ENCODE measurements at places on chromosomes 12 and 14. TPM values are rescaled to one million over a fixed set of nuclear protein-coding genes. Genes with fewer than 3 reads are reported as not detected.
A peak's percentile ranks its signal among the peaks of the same experiment; 100 is the strongest.

DNA sequence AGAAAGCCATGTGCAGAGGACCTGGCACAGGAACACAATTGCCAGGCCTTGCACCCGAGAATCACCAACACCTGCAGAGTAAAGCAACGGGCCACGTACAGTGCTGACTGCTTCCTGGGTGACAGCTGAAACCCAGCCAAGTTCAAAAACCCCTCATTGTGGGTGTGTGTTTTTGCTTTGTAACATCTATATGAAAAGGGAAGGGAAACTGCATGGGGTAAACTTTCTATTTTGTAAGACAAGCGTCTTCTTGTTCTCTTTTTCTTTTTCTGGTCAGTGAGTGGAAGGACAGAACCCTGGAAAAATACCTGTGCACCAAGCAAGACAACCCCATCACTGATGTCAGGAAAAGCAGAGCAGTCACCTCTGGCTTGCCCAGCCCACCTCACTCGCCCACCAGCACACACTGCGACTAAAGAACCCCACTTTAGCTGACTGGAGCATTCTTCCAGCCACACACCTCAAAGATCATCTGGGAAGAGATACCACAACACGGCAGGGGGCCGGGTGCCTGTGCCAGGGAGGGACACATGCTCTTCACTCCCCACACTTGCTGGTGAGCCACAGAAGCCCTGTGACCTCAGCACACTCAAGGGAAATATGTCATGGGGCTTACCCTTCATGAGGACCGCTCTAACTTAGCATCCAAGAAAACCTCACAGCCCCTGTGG, 172.3 kb downstream of the NDUFA12 start:
- no peak for DNase-seq

DNA sequence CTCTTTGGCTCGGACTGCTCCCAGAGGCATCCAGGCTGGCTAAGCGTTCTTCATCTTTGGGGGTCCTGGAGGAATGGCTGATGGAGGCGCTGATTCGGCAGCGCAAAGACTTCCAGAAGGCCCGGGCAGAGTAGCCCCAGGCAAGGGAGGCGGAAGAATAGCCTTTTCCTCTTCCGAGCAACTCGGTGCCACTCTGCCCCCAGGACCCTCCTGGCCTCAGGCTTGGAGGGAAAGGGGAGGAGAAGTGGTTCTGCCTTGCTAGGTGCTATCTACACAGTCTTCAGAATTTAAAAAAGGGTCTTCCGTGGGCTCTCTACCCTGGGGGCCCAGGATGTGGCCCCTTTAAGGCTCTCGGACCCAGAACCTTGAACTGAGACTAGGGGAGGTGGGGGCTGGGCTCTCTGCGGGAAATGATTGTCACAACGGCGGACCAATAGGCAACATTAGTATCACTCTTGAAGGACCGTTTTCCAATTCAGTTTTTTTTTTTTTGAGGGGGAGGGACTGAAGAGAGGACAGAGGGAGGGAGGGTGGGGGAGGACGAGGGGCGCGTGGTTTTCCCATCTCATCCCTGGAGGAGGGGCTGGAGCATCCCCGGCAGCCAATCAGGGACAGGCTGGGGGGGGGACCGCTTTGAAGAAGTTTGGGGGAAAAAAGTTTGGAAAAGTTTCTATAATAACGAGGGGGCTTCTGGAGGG, at the start of gene NFATC4:
NFATC4 (plus strand) TSS at position 671 of the 698 bp plus-strand sequence. CDS start 157 bp downstream, outside the sequence.
- peak; percentile 85 for DNase-seq

The RND1 gene
- total RNA-seq: 0.53 TPM

- DNase-seq: peak; percentile 45
Observed at GRCh38 chr12:57175428-57176138, 28.2 kb upstream of the LRP1-AS start.

The NAB2 gene
- 25.6 TPM for total RNA-seq

- no peak for DNase-seq
Observed at GRCh38 chr12:38890102-38890855, 15.1 kb downstream of the CPNE8 start.

The POLE gene
- total RNA-seq: 49.7 TPM

DNA sequence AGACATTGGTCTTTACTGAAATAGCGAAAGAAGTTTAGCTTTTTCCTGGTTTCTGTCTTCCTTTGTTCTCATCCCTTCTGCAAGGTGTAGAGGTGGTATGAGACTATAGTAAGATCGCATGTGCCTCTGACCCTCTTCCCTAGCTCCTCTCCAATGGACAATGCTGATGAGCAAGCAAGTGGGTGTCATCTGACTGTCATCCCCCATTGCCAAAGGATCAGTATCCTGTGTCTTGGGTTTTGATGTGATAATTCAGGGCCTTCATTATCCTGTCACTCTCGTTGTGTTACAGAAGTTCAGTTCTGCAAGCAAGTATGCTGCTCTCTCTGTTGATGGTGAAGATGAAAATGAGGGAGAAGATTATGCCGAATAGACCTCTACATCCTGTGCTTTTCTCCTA, 10.0 kb upstream of the TNS2 start:
- DNase-seq: no peak

The FAM181A gene
- total RNA-seq: not detected

DNA sequence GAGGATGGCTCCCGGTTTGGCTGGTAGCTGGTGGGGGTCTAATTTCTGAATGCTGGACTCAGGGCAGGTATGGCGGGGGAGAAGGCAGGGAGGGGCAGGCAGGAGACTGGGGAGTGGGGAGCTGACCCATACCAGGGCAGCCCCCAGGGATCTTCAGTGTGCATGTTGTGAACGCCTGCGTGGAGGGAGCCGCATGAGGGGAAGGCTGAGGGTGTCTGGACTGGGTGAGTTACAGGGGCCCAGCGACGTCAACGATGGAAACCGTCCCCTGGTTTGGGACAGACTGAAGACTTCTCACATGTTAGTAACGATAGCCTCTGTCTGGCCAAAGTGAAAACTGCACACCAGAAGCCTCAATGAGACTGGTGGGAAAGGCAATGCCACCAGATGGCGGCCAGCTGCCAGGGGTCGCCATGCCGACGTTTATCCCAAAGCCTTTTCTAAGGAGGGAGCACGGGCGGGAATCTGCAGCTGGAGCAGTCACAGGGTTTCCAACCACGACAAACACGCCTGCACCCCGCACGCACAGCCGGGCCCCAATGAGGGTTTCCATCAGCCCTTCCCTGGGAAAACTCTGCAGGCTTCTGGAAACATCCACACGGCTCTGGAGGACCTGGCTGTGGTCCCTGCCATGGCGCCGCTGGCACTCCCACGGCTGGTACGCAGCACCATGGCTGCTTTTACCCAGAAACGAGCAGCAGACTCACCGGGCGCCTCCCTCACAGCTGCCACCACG, 14.0 kb downstream of the PGAM5 start:
- DNase-seq: no peak

DNA sequence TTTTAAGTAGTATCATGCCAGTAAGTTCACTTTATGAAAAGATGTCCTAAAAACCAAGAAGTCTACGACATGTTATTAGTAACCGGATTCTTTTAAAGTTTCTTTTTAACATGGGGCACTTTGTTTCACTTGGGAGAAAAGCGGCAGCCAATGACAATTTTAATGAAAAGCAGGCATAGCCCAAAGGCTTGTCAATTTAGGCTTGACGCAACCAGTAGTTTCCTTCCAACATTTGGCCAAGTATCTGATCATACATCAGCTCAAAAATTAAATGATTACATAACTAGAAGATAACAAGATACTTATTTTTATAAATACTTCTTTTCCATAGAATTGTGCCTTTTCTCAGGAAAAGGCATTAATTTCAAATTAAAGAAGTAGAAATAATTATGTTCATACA, 112.8 kb downstream of the TXNDC16 start:
- no peak for DNase-seq

GRCh38 chr14:61838661-61839245, 76.5 kb downstream of the SNAPC1 start:
- DNase-seq: no peak

DNA sequence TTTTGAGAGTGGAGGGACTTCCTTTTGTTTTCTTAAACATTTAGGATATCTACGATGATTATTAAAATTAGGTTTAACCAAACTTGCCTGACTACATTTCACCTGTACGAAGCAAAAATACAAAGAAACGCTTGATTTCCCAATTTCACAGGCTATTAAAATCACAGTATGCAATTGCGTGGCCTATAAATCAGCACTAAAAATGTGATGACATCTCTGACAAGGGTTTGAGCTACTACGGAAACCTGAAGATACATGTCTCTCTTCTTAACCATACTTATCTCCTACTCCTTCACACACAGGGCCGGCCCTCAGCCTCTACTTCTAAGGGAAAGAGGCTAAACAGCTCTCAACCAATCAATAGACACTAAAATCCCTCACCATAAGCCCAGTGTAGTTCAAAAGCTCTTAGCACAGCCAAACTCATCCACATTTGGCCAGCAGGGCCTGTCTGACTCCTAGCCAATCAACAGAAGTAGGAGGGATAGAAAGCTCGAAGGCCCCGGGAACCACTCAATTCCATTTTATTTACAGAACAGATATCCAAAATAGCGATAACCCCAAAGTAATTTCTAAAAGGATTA, 137.3 kb downstream of the FOXN3 start:
- DNase-seq: no peak

The GALNT4 gene
- total RNA-seq: 17.7 TPM

The RNASE11 gene
- not detected for total RNA-seq

The FNTB gene
- total RNA-seq: 13.0 TPM

- no peak for DNase-seq
Observed at GRCh38 chr12:59118356-59118755, 198.1 kb upstream of the LRIG3 start.

DNA sequence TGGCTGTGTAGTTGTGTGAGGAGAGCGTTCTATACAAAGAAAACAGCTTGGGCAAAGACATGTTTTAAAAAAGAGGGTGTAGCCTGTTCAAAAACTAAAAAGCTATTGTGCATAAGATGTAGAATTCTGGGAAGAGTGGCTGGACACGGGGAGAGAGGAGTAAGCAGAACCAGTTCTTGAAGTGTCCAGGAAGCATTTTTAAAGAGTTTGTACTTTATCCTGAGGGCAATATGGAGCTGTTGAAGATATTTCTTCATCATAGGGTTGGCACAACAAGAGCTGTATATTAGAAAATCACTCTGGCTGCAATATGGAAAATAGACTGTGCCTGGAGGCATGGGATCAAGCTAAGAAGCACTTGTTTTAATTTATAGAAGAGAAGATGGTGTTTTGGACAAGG, 458.9 kb upstream of the LMO3 start:
- no peak for DNase-seq

The TEX52 gene
- not detected for total RNA-seq

The SELPLG gene
- 3.6 TPM for total RNA-seq

GRCh38 chr14:89131004-89131750, 285.9 kb downstream of the FOXN3 start:
- no peak for DNase-seq

DNA sequence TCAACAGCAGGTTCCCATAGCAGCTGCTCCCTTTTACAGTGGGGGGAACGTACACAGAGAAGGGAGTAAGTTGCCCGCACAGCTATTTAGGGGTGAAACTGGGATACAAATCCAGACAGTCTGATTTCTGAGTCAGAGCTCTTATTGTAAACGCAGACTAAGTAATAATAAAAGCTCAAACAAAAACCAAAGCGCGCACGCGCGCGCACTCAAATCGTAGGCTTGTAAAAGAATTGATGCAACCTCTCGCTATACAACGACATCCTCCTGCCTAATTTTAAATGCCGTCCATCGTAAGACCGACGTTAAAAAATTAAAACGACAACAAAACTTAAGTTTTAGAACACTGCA, 747 bp upstream of the DACT1 start:
- DNase-seq: no peak

- DNase-seq: no peak
Observed at GRCh38 chr14:95419569-95419968, 96.9 kb downstream of the SYNE3 start.

- no peak for DNase-seq
Observed at GRCh38 chr12:16389594-16389993, 42.1 kb downstream of the MGST1 start.

The GLS2 gene
- 0.79 TPM for total RNA-seq

GRCh38 chr12:49894751-49895148, 8.9 kb downstream of the FAIM2 start:
- DNase-seq: no peak

The PRH2 gene
- total RNA-seq: not detected

DNA sequence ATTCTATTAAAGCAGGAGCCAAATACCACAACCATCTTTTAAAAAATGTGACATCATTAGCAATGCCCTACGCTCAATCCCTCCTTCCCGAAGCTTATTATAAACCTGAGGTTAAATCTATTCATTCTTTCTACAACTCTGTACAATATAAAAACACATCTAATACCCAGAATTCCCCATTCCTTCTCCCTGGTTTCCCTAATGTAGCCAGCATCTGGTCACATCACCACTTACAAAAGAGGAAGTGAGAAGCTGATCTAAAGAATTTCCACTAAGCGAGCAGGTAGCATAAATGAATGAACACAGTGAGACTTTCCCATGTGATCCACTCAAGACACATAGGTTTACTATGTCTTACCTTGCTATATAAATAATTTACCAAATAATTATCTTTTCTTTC, 90.4 kb downstream of the LRP6 start:
- DNase-seq: no peak

GRCh38 chr12:74988156-74988555, 221.5 kb downstream of the KCNC2 start:
- no peak for DNase-seq

GRCh38 chr12:81800298-81801148, 41.4 kb upstream of the PPFIA2 start:
- DNase-seq: no peak

DNA sequence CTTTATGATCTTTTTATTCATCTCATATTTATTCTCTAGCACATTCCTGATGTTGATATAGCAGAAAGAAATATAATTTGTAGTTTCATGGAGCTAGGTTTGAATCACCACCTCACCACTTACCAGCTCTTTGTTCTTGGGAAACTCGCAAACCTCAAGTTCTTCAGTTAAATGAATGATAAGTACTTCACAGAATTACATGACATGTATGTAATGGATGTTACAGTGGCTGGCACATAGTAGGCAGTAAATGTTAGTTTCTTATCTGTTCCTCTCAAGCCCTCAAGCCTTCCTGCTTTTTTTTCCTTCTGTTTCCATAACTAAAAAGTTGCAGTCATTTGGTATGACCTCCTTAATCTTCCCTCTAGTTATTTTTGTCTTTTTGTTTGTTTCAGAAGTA, 54.9 kb downstream of the SPATS2 start:
- DNase-seq: no peak

DNA sequence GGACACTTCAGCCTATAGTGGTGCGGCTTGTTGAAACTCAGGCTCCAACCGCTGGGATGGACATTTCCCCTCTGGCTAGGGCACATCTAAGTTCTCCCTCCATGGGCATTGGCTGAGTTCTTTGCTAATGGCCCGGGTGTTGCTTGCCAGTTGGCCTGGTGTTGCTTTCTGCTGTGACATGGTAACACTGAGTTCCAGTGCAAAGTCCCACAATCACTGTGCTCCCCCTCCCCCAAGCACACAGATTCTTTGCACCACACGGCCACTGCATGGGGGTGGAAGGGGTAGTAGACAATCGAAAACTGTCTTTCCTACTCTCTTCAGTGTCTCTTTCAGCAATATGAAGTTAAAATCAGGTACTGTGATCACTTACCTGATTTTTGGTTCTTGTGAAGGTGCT, 308.2 kb downstream of the FUT8 start:
- no peak for DNase-seq
